Hindlimb muscle (tissue), 1 donor: ENCODE measurements at places on chromosomes 3 and 15. TPM values are rescaled to one million over a fixed set of nuclear protein-coding genes. Genes with fewer than 3 reads are reported as not detected.

The MTHFS gene
- polyA plus RNA-seq, result 19.3 TPM

The PLSCR4 gene
- polyA plus RNA-seq, result 10.2 TPM

The CLDN18 gene
- 0.44 TPM for polyA plus RNA-seq

The ERC2 gene
- 1.6 TPM for polyA plus RNA-seq

The TM4SF4 gene
- polyA plus RNA-seq, result not detected

The EIF4A2 gene
- 506 TPM for polyA plus RNA-seq

The FAM81A gene
- polyA plus RNA-seq, result 0.49 TPM

GRCh38 chr15:82792068-82792467 is 13.8 kb downstream of the FSD2 start:
- no peak for DNase-seq

GRCh38 chr3:16243706-16244490 is 20.8 kb downstream of the DPH3 start:
- no peak for DNase-seq

- no peak for DNase-seq
Observed at GRCh38 chr3:126498929-126499328, 18.6 kb downstream of the UROC1 start.

DNA sequence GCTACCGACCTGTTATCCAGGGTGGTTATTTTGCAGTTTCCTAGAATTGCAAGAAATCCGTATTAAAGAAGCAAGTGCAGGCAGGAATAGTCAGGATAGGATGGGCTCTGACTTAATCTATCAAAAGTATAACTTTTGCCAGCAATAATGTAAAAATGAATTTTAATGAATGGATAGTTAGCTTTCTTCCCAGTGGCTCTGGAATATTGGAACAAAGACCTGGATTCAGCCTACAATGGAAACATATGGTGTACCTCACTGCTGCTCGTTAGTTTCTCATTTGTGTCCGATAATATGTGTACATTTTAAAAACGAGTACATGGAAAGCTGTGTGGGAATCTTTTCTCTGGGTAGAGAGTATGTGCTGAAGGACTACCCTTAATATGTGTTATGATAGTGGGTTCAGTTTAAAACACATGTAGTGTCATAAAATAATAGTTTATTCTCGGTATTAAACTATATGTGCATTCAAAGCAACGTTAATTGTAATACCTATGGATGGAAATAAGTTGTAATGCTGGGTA is 805 bp downstream of the SERPINI1 start:
- DNase-seq, result no peak

- no peak for DNase-seq
Observed at GRCh38 chr15:73767806-73768501, 14.8 kb upstream of the INSYN1 start.

DNA sequence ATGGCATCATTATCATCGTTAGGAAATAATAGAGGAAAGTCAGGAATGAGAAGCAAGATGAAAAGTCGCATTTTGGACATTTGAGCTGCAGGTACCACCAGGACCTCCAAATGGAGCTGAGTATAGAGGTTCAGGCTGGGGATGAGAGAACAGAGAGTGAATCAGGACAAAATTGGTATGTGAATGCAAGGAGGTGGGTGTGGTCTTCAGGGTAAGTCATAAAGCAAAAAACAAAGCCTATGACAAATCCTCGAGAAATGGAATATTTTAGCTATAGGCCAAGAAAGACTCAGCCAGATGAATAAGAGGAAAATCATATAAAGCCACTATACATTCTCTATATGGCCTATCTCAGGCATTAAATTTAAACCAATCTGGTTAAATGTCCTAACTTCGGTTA is 841.3 kb downstream of the ROBO1 start:
- no peak for DNase-seq

DNA sequence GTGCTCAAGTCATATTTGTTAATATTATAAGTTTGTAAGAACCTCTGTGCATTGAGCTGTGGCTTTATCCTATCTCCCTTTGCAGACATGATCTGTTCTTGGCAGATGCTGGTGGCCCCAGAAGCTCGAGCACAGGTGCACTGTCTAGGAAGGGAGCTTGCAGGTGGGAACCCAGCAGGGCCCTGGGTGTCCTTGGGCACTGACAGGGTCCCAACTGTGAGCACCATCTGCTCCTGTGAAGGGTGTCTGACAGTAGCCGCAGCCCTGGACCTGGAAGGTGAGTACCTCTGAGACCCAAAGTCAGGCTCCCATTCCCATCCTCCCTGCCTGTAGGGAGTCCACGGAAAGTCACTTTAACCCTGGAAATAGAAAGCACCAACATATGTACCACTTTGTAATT is 2.4 kb upstream of the REC114 start:
- no peak for DNase-seq

DNA sequence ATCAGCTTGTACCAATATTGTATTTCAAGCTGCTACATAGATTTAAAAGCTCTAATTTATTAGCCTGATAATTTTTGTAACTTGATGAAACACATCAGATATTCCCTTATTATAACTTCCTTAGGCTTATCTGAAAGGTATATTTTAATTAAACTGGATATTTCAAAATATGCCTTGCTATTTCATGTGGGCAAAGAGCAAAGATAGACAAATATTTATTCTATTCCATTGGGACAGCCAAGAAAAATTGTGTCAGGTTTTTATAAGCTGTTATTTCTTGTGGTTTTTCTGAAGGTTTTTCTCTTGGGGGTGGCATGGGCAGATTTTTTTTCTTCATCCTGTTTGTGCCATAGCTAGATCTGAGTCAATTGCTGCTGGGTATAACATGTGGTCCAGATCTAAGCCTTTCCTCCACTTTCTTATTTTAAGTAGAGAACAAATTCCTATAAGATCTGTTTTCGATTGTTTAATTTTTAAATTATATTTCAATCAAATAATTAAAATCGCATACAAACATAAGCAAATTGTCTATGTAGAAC is 249.5 kb downstream of the NAALADL2 start:
- DNase-seq, result no peak

GRCh38 chr15:65333148-65333820 is 28.8 kb downstream of the RNU5B-1 start:
- no peak for DNase-seq

DNA sequence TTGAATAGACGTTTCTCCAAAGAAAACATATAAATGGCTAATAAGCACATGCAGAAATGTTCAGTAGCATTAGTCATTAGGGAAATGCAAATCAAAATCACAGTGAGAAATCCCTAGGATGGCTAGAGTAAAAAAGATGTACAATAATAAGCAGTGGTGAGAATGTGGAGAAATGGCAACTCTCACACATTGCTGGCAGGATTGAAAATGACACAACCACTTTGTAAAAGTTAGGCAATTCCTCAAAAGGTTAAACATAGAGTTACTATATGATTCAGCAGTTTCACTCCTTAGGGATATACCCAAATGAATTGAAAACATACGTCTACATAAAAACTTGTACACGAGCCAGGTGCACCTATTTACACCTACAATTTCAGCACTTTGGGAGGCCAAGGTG is 108.7 kb downstream of the ITPR1 start:
- DNase-seq, result no peak

- no peak for DNase-seq
Observed at GRCh38 chr3:171099911-171100310, 73.4 kb upstream of the SLC2A2 start.

- DNase-seq, result no peak
Observed at GRCh38 chr15:58154769-58155168, 16.6 kb downstream of the AQP9 start.

GRCh38 chr3:100581650-100582049 is 27.8 kb upstream of the ADGRG7 start:
- DNase-seq, result no peak

DNA sequence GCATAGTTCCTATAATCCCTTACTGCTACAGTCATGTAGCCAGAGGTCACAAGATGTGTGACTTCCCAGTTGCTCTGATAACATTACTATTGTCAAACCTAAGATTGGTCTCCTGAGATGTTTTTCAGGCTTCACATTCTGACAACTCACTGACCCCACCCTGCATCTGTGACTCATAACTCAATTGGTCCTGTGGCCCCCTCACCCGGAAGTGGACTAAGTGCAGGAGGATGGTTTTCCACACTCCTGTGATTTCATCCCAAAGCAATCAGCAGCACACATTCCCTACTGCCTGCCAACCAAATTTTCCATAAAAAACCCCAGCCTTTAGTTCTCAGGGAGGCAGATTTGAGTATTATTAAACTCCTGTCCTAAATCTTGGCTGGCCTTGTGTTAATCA is 564.9 kb upstream of the ZNF385D start:
- DNase-seq, result no peak

DNA sequence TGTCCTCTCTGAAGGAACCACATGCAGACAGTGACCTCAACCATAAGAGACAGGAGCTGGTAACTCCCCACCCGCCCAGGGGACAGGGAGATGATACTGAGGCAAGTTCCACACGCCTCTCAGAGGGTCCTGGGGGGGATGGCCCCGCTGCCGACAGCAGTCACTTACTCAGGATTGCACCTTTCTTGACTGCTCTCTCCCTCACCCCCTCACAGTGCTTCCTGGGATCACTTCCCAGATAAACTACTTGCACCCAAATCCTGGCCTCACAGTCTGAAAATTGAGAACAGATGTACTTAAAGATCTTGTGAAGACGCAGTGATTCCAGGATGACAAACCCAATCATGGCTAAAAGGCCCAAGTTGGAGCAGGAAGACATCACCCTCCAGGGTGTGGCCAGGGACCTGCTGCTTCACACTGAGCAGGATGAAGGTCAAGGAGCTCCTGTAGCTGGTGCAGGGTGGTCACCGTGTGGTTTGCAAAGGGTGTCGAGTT is 207.6 kb downstream of the ADAMTS17 start:
- no peak for DNase-seq
